Kidney (tissue), 22 donors: ENCODE measurements at places on chromosomes 6 and 20.

DNA sequence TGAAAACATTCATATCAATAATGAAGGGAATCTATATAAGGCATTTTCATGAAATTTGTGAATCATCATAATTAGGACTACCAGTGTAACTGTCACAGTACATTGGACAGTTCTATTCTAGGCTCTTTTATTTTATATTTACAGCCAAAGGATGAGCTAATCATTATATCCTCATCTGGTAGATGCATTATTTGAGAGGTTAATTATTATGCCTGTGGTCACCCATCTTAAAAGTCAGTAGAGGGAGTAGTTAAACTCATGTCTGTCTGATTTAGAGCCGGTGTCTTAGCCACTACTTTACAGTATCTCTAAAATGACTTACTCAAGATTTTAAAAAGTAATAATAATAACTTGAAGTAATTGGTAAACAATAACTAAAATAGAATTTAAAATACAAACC is 899.3 kb upstream of the MAP3K7 start:
- no peak for DNase-seq

- DNase-seq = no peak
Observed at GRCh38 chr6:106300944-106301343, 24.6 kb downstream of the ATG5 start.

DNA sequence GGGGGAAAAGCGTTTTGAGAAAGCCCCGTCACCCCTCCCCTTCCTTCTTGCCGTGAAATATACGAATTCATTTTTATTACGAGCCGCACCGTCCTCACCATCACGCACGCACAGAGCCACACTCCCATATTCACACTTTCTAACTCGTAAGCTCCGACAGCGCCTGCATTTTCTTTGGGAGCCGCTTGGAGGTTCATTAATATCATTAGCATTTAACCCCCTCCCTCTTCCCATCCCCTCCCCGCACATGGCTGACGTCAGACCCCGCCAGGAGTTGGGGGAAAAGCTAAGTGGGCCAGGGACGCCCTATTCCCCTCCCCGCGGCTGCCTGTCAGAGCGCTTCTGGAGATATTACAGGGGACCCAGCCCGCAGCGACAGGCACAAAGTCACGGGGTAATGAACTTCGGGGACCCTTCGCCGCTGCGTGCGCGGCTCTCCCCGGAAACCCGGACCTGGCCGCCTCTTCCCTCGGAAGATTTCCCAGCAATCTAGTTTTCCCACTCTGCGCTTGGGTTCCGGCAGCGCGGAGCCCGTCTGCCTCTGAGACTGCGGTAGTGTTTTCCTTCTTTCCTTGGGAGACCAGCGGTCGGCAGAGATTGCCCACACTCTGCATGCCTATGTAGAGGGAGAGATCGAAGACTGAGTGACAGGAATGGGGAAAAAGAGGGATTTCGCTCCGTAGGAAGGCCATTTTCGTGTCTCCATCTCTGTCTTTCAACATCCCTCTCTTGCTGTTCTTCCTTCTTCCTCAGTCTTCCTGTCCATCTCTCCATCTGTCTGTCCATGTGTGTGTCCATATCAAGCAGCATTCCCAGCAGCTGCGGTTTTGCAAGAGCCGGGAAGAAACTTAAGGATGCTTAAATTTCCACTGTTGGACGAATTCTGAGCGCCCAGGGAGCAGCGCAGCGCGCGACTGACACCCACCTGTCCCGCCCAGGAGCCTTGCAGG is at the start of gene NR2E1:
Gene NR2E1 (plus strand): TSS at position 309 of the 950 bp plus-strand sequence. CDS start 744 bp downstream, outside the sequence.
- DNase-seq = peak; percentile 33

- no peak for DNase-seq
Observed at GRCh38 chr6:12592634-12593033, 123.9 kb upstream of the PHACTR1 start.

DNA sequence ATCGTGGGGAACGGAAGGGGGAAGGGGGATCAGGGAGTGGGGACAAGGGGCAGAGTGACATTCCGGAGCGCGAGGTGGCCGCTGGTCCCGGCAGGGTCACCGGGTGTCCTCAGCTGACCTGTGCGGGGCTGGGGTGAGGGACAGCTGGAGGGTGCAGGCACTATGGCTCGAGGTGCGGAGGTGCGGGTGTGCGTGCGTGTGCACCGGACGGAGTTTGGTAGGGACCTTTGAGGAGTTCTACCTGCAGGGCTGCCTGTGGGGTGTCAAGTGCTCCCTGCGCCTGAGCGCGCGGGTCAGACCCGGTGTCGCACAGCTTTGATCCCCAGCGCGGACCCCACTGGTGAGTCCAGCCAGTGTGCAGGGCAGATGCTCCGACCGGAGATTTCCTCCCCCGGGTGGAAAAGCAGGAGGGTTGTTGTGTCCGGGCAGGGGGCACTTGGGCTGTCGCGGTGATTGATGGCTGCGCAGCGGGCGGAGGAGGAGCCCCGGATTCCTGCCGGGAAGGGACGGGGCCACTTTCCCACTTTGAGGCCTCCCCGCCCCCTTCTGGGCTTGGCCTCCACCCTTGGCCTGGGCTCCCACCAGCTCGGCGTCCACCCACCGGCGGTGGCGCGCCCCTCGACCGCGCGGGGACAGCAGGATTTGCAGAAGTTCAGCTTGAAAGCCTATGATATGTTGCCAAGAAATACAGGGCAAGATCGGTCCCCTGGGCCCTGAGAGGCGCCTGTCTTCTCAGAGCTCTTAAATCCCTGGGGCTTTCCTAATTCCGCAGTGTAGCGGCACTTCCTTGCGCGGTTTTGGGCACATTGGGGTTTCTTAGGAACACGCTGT is 658 bp downstream of the RIN2 start:
- peak; percentile 96 for DNase-seq

DNA sequence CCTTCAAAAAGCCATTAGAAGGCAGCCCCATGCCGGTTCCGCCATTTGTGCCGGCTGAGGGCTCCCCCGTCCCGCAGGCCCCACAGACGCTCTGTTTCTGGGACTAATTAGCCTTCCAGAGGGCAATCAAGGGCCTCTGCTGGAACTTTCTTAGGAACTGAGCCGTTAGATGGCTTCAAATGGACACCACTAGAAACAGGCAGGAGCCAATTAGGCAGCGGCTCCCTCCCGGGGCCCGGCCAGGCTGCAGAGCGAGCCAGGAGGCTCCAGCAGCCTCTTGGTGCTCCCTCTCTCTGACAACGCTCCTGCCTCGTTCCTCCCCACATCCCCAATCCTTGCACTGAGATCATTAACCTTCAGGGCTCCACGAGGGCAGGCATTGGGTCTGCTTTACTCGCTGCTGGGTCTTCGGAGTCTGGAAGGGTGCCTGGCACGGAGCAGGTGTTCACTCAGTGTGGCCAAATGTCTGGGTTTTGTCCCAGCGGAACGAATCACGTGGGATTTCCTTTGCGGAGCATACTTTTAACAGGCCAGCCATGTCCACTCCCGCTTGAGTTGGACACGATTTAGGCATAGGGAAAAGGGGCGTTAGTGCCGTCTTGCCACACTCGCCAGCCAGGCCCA is 98.3 kb downstream of the TMEM242 start:
- DNase-seq = no peak

DNA sequence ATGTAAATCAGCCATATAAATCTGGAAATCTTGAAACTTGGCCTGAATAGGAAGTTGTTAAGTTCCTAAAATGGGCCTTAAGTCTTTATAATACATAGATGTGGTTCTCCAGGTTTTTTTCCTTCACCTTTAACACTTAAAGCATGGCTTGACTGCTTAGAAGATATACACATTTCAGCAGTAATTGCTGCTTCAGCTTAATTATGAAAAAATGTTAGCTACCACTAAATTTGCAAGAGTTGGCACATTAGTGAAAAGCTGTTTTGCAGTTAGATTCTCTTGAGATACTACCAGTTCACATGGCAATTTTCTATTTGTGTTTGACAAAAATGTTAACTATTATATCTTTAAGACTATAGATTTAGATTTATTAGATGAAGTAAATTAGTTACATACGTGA is 72.7 kb upstream of the MYO6 start:
- no peak for DNase-seq

- no peak for DNase-seq
Observed at GRCh38 chr6:31797588-31797987, 2.0 kb upstream of the VARS1 start.

GRCh38 chr6:119821380-119821779 is 471.8 kb upstream of the MAN1A1 start:
- DNase-seq = no peak

- DNase-seq = no peak
Observed at GRCh38 chr6:1313384-1313766, 1.5 kb downstream of the FOXQ1 start.

GRCh38 chr20:18066421-18067333 is 9.0 kb upstream of the OVOL2 start:
- no peak for DNase-seq

DNA sequence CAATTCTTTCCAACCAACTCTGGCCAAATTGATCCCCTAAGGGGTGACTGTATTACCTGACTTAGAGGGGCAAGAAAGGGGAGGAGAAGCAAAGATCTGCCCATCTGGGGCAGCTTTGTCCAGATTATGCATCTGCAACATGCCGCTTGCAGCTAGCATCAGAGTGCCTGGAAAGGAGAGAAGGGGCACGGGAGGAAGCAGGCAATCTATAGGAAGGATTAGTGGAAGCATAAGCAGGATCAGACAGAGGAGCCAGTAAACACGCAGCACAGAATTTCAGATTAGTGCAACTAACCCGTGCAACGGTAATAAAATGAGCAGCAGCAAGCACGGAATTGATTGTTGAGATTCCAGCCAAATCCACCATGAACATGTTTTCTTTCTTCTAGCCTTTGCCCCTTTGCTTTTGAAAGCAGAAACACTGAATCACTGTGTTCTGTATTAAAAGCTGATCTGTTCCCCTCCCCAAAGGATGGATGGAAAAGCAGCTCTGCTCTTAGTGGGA is 643.6 kb upstream of the CHD6 start:
- DNase-seq = no peak
